ENCODE measurements at places on chromosomes 3 and 15.

DNA sequence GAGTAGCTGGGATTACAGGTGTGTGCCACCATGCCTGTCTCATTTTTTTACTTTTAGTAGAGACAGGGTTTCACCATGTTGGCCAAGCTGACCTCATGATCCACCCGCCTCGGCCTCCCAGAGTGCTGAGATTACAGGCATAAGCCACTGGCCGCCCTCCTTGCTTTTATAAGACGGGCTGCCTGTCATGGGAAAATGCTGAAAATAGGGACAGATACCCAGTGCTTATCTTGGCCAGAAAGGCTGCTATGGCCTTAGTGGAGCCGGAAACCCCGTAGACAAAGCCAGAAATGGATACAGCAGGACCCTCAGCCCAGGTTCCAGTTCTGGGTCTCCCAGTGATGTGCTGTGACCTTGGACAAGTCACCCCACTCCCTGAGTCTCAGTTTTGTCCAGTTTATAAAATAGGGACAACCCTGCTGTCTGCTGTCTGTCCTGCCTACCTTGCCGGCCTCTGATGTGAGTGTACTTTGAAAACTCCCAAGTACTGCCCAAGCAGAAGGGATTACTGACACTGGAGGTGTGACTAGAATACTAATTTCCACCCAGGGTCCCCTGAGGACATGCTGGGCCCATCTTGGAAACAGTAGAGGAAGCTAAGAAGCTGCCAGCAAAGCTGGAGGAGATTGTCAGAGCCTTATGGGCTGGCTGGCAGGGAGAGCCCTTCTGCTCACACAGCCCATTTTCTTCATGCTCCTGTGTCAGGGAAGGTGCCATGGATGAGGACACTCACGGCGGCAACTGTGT, 59.6 kb downstream of the BDH1 start:
- no peak for DNase-seq

DNA sequence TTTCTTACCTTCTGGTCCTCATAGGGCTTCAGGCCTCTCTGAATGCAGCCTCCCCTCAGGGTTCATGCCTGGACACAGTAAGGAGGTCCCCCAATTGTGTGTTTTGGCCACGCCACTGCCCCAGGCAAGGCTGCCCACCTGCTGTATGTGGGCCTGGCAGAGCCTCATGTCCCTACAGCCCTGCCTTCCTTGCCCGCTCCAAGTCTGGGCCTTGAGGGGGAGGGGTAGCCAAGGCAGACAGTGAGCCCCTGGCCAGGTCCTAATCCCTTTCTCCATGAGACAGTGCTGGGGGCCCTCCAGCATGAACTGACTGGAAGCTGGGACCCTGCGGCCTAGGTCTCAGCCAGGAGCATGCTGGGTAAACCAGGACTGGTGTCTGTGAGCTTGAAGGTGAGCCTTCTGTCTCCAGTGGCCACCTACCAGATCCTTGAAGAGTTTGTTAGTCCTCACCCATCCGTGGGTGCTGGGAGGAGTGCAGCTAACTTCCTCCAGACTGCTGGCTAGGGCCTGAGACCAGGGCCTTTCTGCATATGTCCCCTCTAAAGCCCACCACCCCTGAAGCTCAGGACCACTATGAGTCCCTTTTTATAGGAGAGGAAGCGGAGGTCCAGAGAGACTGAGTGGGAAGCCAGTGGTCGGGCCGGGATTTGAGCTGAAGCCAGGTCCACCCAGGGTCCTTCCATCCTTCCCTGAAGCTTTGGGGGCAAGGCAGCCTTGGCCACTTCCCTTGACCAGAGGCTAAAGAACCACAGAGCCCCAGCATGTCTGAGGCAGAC, 8.7 kb downstream of the ZBTB47 start:
- no peak for DNase-seq

DNA sequence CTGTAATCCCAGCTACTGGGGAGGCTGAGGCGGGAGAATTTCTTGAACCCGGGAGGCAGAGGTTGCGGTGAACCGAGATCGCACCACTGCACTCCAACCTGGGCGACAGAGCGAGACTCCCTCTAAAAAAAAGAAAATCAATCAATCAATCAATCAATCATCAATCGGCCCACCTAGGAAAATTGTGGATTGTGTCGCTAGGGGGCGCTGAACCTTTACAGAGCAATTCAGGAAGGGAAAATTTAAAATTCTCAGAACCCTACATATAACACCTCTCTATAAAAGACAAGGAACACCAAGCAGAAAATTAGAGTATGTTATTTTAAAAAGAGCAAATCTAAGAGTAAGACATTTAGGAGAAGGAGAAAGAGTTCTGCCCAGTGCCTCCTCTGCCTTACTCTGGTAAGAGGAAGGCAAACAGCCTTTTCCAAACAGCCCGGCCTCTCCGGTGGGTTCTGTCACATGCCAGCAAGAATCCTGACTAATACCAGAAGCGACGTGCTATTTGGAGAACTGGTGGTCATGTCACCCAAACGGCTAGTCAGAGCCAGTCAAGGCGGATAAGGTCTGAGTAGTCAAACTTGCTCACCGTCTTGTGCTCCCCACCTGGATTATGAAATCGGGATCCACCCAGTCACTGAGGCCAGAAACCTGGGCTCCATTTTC, 22.3 kb upstream of the SMCO1 start:
- peak; percentile 34 for DNase-seq

DNA sequence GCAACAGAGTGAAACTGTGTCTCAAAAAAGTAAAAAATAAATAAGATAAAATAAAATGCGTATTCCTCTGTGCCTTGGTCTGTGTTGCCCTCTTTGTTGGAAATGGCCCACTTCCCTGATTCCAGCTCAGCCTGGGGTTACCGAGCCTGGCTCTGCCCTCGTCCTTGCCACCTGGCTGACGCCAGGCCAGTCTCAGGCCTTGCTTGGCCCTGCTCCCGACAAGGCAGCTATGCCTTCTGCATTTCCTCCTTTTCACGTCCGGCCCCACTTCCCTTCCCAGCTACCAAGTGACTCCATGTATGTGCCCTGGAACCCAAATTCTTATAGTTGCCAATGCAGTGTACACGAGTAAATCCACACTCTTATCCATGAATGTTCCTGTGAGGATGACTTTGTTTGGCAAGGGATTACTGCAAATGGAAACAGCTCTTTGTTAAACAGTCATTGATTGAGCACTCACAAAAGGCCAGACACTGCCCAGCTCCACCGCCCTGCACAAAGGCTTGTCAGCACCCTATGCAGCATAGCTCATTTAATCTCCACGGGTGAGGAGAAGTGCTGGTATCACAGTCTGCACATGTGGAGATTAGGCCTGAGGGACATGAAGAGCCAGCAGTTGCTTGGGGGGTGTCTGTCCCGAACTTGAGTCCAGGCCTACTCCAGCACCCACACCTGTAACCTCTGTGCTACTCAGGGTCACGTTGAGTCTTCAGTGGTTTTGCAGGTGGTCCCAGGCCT, 25.1 kb downstream of the SPSB4 start:
- no peak for DNase-seq

DNA sequence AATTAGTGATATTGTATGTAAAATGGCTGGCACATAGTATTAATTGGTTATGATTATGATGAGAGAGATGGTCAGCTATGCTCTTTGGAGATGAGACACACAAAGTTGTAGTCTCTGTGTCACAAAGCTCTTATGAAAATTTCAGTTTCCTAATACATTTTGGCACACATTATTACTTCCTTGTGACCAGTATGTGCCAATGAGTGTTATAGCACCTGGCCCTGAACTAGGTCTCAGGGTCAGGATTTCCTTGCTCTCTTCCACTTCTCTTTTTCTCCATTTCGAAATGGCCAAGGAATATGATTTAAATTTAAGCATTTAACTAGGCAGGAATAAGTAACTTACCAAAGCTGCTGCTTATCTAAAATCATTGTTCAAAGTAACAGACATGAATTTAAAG, 28.0 kb downstream of the TIPARP start:
- no peak for DNase-seq

DNA sequence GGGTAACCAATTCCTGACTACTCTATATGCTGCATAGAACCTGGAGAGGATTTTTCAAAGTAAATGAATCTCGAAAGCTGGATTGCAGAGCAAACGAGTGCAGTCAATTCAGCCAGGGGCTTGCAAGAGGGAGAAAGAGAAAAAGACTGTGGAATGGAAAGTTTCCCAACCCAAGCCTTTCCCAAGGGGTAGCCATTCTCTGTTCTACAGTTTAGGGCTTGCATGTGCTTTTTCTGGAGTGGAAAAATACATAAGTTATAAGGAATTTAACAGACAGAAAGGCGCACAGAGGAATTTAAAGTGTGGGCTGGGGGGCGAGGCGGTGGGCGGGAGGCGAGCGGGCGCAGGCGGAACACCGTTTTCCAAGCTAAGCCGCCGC, 511 bp upstream of the RARB start:
- DNase-seq: no peak

DNA sequence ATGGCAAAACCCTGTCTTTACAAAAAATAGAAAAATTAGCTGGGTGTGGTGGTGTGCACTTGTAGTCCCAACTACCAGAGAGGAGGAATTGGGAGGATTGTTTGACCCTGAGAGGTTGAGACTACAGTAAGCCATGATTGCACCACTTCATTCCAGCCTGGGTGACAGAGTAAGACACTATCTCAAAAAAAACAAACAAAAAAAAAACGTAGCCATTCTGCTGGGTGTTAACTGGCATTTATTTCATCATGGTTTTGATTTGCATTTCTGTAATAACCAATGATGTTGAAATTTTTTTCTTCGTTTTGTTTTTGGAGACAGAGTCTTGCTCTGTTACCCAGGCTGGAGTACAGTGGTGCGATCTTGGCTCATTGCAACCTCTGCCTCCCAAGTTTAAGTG, 63.3 kb downstream of the RPLP1 start:
- no peak for DNase-seq

- no peak for DNase-seq
Observed at GRCh38 chr3:55876560-55876959, 389.5 kb upstream of the WNT5A start.

DNA sequence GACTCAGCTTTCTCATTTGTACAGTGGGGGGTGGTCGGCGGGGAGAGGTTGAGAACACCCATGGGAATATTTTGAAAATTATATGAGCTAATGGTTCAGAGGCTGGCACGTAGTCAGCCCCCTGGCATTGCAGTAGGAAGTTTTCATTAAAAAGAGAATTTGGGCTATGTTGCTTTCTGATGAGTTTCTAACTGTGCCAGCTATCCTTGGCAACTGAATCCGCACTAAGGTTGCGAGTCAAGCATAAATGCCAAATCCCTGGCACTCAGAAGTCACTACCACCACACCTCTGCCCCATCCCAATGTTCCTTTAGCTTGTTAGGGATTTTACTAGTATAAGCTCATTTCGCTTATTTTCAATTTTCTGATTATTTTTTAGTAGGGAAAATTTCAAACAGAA, 91.6 kb downstream of the DNASE1L3 start:
- no peak for DNase-seq

DNA sequence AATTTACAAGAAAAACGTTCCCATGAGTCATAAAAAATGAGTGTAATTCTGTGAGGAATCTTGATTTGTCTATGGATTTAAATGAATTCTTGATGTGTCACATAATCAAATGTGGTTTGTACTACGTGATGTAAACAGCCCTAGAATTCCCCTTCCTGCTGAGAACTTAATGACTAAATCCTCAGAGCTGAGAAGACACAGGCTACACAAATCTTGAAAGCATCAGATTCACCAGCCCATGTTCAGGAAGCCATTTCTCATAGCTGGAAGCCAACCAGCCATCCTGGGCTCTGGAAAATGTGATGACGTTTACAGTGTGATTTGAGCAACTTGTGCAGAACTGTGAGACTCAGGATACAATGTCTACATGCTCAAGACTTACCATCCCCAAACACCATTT, 193.7 kb upstream of the MME start:
- DNase-seq: no peak

DNA sequence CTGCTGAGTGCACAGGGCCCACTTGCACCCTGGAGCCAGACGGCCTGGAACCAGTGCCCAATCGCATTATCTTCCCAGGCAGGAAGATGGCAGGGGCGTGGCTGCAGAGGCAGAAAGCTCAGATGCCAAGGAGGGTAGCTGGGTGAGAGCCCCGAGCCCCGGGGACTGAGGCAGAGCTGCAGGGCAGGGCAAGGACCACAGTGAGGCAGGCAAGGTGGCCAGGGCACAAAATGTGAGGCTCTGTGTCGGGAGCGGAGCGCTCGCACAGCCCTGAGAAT, 1.6 kb upstream of the CCDC33 start:
- no peak for DNase-seq

DNA sequence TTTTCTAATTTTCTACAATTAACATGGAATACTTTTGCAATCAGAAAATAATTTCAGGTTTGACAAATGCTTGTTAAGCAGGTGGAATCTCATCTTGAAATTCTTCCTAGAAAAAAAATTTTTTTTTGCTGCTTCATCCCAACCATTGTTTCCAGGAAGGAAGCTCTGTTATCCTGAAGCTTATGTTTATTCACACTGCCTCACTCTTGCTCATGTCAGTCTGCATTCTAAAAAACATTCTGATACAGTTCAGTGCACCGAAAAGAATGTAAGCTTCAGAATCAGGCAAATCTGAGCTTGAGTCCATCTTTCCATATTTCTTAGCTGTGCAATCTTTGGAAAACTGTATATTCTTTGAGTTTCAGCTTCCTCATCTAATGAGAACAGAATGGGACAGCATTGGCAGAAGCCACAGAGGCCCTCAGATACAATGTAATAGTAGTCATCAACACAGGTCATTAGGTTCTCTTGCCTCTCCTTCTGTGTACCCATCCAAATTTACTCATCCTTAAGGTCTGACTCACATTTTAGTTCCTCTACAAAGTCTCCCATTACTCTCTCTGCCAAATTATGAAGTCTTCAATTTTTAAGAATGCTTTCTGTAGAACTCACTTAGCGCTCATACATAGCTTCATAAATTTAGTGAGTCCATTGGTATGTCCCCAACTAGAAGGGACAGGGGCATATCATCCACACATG, 881.8 kb upstream of the NR2F2 start:
- no peak for DNase-seq

DNA sequence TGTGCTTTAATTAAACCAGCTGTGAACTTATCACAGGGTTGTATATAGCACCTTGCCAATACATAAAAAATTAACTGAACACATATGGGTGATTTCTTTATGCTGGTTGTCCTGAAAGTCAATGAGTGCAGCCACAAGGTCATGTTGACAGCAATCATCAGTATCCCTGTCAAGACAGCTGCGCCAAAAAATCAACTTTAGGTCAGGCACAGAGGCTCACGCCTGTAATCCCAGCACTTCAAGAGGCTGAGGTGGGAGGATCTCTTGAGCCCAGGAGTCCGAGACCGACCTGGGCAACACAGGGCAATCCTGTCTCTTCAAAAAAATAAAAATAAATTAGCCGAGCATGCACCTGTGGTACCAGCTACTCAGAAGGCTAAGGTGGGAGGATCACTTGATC, 707.3 kb downstream of the SI start:
- DNase-seq: no peak

DNA sequence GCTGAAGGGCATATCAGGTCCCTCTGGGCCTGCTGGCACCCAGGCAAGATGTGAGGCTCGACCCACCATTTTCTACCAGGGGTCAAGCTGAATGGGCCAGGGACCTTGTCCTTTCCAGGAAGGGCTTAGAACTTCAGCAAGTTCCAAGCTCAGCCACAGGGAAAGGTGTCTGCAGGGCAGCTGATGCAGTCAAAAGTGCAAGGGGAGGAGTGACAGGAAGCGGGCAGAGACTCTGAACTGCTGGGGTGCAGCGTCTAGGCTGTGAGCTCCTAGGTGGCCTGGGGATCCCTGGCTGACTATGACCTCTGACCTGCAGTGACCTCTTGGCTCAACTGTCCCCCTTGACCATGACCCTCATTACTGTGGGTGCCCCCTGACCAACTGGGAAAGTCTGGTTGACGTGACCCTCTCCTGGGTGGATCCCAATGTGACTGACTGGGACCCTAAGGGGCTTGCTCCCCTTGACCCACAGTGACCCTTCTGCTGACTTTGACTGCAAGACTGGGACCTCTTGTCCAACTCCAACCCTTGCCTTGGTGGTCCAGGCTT, 14.4 kb upstream of the SEC13 start:
- no peak for DNase-seq
